ENCODE measurements at places on chromosomes 2 and 18. TPM values are rescaled to one million over a fixed set of nuclear protein-coding genes. Genes with fewer than 3 reads are reported as not detected.

The TSPYL6 gene
- polyA plus RNA-seq: not detected

The PER2 gene
- polyA plus RNA-seq: 1.7 TPM

The IL1F10 gene
- not detected for polyA plus RNA-seq

The SPATA3 gene
- polyA plus RNA-seq: not detected

The SLC39A10 gene
- 38.5 TPM for polyA plus RNA-seq

The SOCS6 gene
- 26.7 TPM for polyA plus RNA-seq

The SPDYA gene
- polyA plus RNA-seq: 0.22 TPM

GRCh38 chr2:3604207-3604877 is 9.4 kb downstream of the COLEC11 start:
- DNase-seq: no peak

DNA sequence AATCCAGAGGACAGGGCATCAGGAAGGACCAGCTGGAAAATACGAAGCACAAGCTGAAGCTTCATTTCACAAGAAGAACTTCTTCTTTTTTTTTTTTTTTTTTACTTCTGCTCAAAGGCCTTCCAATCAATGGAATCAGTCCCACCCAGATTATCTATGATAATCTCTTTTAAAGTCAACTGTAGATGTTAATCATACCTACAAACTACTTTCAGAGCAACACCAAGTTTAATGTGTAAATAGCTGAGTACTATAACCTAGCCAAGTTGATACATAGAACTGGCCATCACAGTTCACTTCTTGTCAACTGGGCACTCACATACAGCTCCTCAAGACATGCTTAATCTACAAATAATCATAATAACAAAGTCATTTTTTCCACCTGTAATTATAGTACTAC is 1645.9 kb upstream of the CELF4 start:
- no peak for DNase-seq

- peak; percentile 32 for DNase-seq
Measured at GRCh38 chr18:35616664-35617423, 35.3 kb downstream of the GALNT1 start.

DNA sequence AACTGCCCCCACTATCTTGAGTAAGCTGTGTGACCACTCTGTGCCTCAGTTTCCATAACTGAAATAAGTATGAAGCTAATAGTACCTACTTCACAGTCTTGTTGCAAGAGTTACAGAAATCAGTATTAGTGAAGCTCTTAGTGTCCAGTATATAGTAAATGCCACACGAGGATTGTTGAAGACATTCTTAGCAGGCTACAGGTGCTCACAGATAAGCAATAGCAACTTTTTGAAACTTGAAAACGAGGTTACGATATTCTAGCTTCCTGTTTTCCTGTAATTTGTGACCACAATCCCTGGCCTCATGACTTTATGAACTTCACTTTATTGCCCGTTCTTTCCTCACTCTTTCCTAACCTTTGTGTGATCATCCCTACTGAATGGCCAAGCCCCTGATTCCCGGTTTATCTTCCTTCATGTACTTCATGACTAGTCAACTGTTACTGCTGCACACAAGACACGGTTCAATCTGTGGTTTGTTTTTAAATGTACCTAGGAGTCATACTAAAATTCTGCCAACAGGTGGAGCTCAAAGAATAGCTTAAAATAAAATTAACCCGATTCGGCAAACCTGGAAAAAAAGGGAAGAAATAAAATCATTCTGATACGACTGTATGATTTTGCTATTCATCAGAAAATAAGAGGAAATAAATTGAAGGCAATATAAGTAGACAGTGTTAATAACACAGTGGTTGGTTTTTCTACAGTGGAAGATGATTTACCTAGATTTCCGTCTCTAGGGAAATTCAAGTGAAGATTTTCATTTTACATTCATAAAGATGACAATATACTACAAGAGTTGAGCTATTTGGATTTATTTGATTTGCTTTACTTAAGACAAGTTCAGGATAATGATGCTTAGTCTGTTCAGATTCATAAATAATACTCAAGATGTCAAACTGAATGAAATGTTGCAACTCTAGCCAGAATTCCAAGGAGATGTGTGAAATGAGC is 38.1 kb upstream of the STAT1 start:
- DNase-seq: no peak

- no peak for DNase-seq
Measured at GRCh38 chr2:88451811-88452564, 505 bp downstream of the FOXI3 start.

- no peak for DNase-seq
Measured at GRCh38 chr2:46615986-46616485, 136.7 kb downstream of the TMEM247 start.

GRCh38 chr2:26845021-26845420 is 2.9 kb upstream of the DPYSL5 start:
- no peak for DNase-seq
